ENCODE measurements at places on chromosomes 7 and 10.

GRCh38 chr7:31958226-31958625, 112.0 kb downstream of the PDE1C start:
- no peak for DNase-seq

- peak; percentile 19 for DNase-seq
Observed at GRCh38 chr7:149559711-149560110, 62.1 kb upstream of the ZNF746 start.

DNA sequence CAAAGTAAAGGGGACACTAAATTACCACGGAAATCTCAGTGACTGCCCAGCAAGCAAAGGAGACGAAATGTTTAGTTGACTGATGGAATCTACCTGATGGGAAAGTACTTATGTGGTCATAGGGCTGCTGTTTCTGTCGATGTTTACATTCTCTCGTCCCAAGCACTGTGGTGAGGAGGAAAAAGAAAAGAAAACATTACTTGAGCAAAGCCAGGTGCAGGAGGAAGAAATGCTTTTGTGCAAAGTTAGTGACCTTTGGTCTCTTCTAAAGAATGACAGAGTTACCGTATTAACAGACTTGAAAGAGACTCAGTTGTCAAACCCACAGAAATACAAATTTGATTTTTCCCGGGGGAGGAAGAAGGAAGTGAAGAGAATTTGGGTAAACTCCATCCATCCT, 43.3 kb upstream of the FMC1 start:
- DNase-seq, result no peak

DNA sequence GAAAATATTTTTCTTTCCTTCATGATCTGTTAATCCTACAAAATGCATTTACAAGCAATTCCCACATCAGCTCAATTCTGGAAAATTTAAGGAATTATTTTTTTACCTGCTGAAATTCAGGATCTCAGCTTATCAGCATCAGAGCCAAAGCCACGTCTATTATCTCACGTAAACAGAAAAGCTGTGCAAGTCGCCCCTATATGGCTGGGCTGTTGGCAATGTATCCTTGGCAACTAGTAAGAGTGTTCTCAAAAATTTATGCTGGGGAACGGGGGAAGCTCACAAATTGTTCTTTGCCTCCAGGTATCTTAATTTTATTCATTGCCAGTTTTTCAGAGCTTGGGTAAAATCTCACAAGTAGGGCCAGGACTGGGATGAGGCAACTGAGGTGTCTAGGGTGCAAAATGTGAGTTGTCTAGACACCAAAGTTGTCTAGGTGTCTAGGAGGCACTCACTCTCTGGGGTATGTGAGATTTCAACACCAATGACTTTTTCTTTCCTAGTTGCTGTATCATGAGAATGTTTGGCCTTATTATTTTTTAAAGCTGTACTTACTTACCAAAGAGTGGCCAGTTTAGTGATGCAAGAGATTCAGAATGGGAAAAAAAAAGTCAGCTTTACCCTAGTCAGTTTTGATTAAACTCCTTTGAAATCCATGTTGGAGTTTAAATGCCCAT, 5.1 kb downstream of the GSTO2 start:
- DNase-seq, result no peak

- DNase-seq, result no peak
Observed at GRCh38 chr7:128876127-128876526, 13.5 kb downstream of the ATP6V1F start.

DNA sequence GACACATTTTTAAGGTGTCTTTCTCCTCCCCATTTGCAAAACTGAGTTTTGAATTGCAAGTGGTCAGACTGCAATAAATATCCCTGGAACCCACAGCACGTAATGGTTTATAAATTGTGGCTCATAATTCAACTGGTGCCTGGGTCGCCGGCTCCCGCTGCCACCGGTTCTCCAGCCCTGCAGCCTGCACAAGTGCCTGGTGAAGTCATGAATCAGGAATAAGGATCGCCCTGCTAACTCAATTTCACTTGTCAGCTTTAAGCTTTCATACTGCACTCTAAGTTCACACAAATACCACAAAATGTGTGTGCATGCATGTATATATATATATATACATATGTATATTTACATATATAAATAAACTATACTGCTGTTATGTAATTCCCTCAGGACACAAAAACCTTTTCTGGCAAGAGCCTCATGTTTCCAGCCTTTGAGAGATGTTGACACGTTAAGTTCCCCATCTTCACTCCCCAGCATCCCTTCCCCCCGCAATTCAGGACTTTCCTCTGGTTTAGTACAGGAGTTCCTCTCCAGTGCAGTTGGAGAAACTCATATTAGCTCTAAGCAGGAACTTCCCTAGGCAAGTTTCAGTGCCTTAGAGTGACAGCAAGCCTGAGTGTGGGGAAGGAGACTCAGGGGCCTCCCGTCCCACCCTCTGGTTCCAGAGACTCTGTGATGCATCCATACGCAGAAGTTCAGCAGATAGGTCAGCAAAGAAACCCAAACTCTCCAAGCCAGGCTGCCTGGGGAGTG, 129.2 kb upstream of the UNC5B start:
- DNase-seq, result no peak

- DNase-seq, result peak; percentile 41
Observed at GRCh38 chr7:134943785-134944400, 42.4 kb upstream of the AGBL3 start.

- no peak for DNase-seq
Observed at GRCh38 chr7:135710417-135711138, 17.4 kb downstream of the SLC13A4 start.

- DNase-seq, result no peak
Observed at GRCh38 chr10:1102416-1102815, 46.2 kb downstream of the WDR37 start.

DNA sequence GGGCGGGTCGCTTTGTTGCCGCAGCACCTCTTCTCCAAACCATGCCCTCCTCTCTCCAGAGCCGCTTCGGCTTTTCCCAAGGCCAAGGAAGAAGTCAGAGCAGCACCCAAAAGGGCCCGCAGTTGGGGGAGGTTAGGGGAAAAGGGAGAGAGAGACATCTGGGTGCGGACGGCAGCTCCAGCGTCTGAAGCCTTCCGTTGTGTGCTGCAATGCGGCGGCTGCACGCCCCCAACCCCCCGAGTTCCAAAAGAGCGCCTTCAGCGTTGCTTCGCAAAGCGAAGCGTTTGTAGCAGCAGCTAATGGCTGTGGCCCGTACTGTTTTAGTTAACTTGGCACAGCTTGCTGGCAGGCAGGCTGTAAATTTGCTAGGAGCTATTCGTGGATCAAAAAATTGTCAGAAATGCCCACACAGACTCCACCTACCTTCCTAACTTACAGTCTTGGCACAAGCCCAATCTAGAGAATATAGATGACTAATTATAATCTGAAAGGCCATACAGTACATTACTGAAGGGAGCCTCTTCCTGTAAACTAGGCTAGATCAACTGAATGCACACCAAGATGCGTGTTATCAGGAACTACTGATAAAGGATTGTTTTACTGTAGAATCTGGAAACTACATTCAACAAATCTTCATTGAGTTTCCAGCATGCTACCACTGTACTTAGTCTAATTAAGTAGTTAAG, 1.1 kb upstream of the KBTBD2 start:
- DNase-seq, result peak; percentile 74

DNA sequence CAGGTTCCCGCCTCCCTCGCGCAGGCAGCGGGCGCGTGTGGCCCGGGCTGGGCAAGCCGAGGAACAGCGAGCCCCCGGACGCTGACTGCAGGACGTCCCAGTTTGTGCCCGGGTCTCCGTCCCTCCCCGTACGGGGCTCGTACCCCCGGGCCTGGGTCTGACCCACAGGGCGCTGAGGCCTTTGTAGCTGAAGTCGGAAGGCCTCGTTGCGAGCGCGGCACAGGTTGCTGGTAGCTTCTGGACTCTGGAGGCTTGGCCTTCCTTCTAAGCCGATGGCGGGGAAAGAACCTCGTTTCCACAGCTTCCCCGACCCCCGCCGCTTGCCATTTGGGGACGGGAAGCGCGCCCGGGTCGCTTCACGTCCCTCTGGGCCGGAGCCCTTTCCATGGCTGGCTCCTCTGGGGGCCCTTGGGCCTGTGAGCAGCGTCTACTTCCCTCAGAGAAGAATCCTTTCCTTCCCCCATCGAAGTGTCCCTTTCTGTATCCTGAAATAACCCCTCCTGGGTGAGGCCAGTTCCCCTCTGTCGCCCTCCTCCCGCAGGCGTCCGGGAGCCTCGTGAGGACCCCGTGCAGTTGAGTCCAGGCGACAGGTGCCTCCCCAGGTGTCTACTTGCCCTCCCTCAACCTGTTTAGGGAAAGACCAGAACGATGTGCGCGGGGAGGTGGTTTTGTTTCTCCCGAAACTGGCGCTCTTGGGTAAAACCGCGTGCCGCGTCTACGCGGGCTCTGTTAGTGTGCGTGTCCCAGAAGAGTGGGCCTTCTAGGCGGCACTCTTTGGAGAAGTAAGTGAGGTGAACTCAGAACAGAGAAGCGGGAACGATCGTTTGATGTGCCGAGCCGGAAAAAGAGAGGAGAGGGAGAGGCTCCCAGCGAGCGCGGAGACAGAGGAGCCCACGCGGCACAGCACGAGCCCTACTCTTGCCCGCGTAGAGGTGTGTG, 9.3 kb downstream of the EVX1 start:
- no peak for DNase-seq

DNA sequence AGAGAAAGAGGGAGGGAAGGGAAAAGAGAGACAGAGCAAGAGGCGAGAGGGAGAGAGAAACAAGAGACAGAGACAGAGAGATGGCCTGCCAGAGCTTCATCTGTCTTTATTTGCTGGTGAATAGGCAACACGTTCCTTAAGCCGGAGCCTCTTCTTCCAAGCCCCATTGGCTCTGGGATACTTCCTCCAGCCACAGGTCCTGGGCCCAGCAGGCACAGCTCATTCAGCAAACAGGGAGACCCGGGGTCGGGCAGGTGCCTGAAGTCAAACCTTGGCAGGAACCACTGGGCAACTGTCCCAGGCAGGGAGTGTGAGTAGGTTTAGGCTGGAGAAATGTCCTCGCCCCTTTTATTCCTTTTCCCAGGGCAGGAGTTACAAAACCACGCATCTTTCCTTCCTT, 68.2 kb downstream of the MYL10 start:
- no peak for DNase-seq

DNA sequence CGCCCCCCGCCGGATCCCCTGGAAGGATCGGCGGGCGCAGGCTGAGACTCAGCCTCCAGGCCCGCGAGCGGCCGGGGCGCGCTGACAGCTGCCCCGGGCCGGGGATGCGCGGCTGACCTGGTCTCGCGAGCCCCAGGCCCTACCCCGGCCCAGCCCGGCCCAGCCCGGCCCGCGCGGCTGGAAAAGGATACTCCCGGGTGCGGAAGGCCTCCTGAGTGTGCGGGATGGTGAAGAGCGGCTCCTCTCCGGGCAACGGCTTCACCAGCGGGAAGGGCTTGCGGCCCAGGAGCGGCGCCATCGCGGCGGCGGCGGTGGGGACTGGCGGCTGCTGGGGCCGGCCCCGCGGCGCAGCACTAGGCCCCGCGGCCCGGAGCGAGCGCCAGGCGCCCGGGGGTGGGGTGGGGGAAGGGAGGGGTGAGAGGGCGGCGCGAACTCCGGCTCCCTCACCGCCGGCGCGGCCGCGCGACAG, 423 bp downstream of the BAZ1B start:
- no peak for DNase-seq

DNA sequence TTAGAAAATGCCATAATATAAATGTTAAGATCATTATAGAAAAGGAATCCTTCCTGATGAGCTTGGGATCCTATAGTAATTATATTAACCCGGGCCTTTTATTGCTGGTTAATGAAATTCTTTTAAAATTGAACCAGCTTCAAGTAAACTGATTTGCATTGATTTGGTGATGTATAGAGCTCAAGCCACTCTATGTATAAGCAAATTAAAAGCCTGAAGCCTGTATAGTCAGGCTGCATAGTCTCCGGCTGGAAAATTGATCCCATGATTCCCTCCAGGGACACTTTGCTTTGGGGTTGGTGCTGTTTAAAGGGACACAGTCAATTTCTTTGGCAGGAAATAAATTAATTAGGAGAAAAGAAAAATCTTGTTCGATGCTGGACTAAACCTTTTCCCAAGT, 199.1 kb downstream of the HERPUD2 start:
- DNase-seq, result no peak

- no peak for DNase-seq
Observed at GRCh38 chr7:101740981-101741725, 76.3 kb upstream of the CUX1 start.

DNA sequence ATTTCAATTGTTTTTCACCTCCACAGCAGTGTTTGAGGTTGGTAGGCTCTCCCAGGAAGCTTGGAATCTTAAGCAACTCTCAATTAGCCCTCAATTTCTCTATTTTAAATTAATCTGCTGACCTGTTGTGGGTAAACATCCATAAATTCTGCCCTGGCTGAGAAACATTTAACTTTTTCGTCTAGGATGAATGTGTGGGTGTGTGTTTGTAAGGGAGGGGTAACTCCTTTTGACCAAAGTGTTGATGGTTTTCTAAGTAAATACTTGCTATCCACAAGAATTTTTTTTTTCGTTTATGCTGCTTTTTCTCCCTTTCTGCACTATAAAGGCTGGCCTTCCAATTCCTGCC, 973 bp downstream of the PPP3CB start:
- DNase-seq, result no peak

DNA sequence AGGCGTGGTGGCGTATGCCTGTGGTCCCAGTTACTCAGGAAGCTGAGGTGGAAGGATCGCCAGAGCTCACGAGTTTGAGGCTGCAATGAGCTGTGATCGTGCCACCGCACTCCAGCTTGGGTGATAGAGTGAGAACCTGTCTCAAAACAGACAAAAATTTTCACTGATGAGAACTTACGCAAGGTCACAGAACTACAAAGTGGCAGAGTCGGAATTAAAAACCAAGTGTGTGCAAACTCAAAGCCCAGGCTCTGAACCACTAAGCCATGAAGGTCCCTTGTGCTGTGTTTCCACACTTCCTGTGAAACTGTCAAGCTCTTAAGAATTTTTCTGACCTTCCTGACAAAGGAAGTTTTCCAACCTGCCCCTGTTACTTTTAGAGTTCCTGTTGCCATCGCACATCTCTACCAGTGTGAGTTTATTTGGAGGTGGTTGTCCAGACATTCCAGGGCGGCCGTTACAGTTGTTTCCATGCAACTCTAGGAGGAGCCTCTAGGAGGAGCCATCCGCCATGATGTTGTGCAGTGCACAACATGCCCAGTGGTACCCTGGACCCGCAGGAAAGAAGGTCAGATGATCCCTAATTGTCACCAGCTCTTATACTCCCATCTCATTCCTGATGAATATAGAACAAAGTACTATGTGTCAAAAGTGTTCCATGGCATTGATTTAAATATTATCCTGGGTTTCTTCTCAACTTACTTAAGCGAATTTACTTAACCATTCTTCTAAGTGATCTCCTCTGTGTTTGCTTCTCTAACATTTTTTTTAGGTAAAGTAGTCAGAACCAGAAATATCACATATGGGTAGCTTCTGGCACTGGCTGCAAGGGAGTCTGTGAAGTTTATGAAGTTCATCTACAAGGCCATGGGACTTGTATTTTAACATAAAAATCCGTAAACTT, 49.0 kb upstream of the LYZL1 start:
- no peak for DNase-seq

DNA sequence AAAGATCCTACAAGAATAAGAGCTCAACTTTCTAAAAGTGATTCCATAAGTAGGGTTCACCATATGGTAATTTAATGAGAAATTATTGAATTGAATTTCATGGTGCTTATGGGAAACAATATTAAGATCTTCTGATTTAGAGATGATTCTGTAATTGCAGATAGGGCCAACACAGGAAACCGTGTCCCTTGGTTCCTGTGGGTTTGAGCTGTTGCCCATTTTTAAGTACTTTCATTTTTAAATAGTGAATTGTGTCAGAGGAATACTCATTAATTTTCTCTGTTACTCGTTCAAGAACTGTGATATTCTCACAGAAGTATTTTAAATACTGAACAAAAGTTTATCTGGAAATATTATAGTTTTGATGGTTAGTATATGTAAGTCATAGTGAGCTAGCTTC, 129.2 kb downstream of the SRI start:
- peak; percentile 40 for DNase-seq

GRCh38 chr10:22853906-22854447, 73.9 kb upstream of the ARMC3 start:
- DNase-seq, result no peak

Measured in muscle of back (tissue), 13 donors.